CD8-positive, alpha-beta memory T cell (primary cell): ENCODE measurements at places on chromosomes 1 and 21.

DNA sequence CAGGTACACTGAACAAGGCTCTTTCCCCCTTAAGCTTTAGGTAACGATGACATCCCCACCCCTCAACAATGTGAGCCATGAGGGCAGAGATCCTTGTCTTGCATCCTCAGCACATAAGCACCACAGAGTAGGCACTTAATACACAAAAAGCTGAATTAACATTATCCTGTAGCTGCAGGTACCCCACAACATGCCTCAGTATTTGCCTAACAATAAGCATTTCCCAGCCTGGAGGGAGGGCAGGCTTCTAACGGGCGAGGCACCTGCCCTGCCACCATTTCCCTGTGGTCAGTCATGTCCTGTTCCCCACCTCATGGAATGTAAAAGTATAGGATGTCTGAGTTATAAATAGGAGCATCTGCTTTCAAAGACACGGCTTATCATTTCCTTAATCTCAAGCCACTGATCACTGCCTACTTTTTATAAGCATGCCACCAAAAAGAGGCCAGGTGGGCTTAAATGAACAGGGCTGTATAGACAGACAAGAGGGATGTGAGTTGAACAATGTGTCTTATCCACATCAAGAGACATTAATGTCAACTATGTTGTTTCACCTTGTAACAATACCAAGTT lies 3.4 kb downstream of the CAPZB start:
- no peak for DNase-seq
- peak overlapping the region; percentile 28 for H3K4me3 ChIP-seq
- peaks cover 8% of the 10 kb centered on the region for H3K36me3 ChIP-seq
- peaks cover 81% of the 10 kb centered on the region for H3K4me1 ChIP-seq

GRCh38 chr1:46983830-46984586 lies 39.5 kb upstream of the CYP4X1 start:
- H3K36me3 ChIP-seq = no peaks in the 10 kb centered on the region
- no peak overlapping the region for H3K4me3 ChIP-seq
- H3K4me1 ChIP-seq = no peaks in the 10 kb centered on the region

DNA sequence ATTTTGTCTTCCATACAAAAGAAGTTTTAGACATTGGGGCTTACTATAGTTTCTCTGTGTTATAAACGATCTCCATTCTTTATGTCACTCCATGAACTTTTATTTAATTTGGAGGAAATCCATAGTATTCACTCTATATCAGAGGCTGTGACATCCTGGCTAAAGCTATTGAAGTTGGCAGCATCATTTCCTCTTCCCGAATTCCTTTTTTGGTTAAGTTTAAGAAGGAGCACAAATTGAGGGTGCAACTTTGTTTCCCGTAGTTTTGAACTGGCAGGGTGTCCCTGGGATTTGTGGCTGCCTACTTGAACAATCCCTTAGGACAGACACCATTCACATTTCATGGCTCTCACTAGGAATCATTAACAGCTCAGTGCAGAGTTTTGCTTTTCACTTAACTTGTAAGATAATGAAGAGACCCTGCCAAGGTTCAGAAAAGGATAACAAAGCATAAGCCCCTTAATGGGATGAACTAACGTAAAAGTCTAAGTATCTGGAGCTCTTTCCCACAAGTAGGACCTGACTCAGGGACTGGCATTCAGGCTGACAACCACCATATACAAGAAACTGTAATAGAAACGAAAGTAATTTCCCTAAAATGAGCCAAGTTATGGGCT lies 13.9 kb downstream of the S1PR1 start:
- DNase-seq = no peak
- H3K27me3 ChIP-seq = no peaks in the 10 kb centered on the region
- H3K4me1 ChIP-seq = peaks cover 52% of the 10 kb centered on the region
- H3K4me3 ChIP-seq = no peak overlapping the region
- no peak overlapping the region for H3K27ac ChIP-seq

- no peak overlapping the region for H3K4me3 ChIP-seq
- no peak for DNase-seq
- H3K27ac ChIP-seq = no peak overlapping the region
- no peaks in the 10 kb centered on the region for H3K27me3 ChIP-seq
Measured at GRCh38 chr1:65725064-65725463, 67.6 kb upstream of the PDE4B start.

DNA sequence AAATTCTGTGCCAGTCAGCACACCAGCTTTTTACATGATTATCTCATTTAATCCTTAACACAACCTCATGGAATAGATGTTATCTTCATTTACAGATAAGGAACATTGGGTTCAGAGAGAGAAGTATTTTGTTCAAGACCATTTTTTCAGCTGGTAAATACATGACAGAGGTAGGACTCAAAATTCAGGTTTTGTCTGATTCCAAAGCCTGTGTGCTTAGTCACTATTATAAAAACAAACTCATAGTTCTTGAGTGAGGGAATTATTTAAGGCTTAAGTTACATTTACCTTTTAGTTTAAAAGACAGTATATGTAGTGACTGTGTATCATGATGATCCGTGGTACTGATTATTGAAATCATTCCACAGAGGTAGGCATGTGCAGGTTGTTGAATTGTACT lies 125.2 kb downstream of the MAGI3 start:
- H3K27me3 ChIP-seq = no peaks in the 10 kb centered on the region
- DNase-seq = no peak
- no peak overlapping the region for H3K27ac ChIP-seq
- H3K4me1 ChIP-seq = no peaks in the 10 kb centered on the region
- no peaks in the 10 kb centered on the region for H3K36me3 ChIP-seq

- H3K4me3 ChIP-seq = no peak overlapping the region
- H3K4me1 ChIP-seq = peaks cover 4% of the 10 kb centered on the region
- no peak for DNase-seq
- H3K27me3 ChIP-seq = no peaks in the 10 kb centered on the region
Measured at GRCh38 chr1:92404661-92405060, 82.1 kb downstream of the GFI1 start.

DNA sequence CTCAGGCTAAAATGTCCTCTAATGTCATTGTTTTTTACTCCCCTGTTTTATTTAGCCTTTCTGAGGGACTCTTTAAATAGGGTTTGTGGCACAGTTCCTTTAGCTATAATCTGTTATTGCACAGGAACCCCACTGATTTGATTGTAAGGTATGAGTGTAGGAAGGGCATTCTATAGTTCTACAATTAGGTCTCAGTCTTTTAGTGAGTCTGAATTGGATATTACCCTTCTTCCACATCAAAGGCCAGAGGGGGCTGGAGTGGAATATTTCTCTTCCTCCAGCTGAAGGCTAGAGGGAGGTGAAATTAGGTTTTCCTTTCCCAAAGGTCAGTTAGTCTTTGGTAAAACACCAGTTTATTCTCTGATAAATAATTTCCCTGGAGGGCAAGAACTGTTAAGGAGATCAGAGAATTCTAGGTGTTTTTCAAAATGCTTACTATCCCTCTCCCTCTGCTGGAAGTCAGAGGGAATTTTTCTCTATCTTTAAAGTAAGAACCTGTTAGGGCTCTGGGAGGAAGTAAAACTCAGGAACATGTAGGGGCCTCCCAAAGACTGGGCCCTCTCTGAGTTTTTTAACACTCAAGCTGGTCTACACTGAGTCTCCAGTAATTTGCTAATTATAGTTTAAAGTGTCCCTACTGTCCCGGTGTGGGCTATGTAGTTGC lies 176.3 kb upstream of the ZNHIT6 start:
- no peak overlapping the region for H3K27ac ChIP-seq
- no peaks in the 10 kb centered on the region for H3K36me3 ChIP-seq
- no peak overlapping the region for H3K4me3 ChIP-seq
- DNase-seq = no peak

- H3K27me3 ChIP-seq = no peaks in the 10 kb centered on the region
- peaks cover 13% of the 10 kb centered on the region for H3K4me1 ChIP-seq
- no peaks in the 10 kb centered on the region for H3K36me3 ChIP-seq
- no peak overlapping the region for H3K4me3 ChIP-seq
- no peak for DNase-seq
- H3K27ac ChIP-seq = no peak overlapping the region
Measured at GRCh38 chr1:91689641-91690481, 189.2 kb downstream of the CDC7 start.

DNA sequence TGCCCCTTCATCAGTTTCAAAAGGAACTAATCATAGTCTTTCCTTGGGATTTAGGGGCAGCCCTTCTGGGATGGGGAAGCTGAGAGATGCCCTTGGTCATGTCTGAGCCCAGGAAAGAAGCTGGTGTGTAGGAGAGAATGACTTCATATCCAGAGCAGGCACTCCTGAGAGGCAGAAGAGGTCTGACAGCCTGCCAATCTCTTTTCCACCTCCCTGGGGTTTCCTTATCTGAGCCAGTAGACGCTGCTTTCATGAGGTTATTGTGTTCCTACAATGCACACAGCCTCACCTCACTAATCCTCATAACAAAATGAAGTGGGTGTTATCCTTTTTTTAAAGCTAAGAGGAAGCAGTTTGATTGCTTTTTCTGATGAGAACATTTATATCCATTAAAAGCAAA lies 14.1 kb downstream of the ROR1 start:
- DNase-seq = no peak
- no peak overlapping the region for H3K27ac ChIP-seq
- no peak overlapping the region for H3K4me3 ChIP-seq
- H3K27me3 ChIP-seq = no peaks in the 10 kb centered on the region

DNA sequence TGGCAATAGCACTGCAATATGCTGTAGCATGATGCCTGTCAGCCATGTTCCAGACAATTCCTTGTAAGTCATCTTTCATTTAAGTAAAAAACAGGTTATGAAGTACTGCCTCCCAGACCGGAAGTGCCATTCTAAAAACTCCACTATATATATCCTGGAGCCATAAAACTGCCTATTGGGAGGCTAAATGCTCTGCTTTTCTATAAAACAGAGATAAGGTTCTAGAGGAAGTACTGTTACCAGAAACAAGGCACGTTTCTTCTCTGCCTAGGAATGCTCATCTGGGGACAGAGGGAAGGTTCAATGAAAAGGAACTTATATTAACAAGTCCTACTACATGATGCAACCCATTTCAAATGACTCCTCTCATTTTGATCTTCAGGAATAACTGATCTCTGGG lies 66.8 kb downstream of the GPR137B start:
- H3K36me3 ChIP-seq = no peaks in the 10 kb centered on the region
- no peaks in the 10 kb centered on the region for H3K27me3 ChIP-seq
- H3K4me3 ChIP-seq = no peak overlapping the region
- no peak overlapping the region for H3K27ac ChIP-seq
- no peaks in the 10 kb centered on the region for H3K4me1 ChIP-seq

DNA sequence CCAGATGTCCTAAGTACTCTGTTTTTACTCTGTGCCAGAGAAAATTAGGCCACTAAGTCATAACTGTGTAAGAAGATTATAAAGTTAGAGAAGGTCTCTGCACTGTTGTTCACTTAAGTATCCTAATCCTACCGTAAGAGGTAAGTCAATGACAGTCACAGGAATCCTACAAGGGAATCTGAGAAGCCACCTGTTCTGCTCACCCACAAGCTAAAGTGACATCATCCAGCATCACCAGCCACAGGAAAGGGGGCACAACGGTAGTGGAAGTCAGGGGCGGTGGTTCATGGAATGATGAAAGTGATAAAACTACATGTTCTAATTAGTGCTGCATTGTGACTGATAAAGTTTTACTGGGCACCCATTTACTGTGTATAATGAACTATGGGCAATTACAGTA lies 92.7 kb downstream of the PLD5 start:
- no peaks in the 10 kb centered on the region for H3K27me3 ChIP-seq
- no peaks in the 10 kb centered on the region for H3K4me1 ChIP-seq
- no peaks in the 10 kb centered on the region for H3K36me3 ChIP-seq
- no peak overlapping the region for H3K27ac ChIP-seq

- no peaks in the 10 kb centered on the region for H3K36me3 ChIP-seq
- H3K27me3 ChIP-seq = no peaks in the 10 kb centered on the region
- no peak overlapping the region for H3K4me3 ChIP-seq
- no peaks in the 10 kb centered on the region for H3K4me1 ChIP-seq
- DNase-seq = no peak
Measured at GRCh38 chr1:211865180-211865579, 34.6 kb upstream of the LPGAT1 start.

- H3K4me1 ChIP-seq = peaks cover 52% of the 10 kb centered on the region
- H3K36me3 ChIP-seq = no peaks in the 10 kb centered on the region
- no peak overlapping the region for H3K27ac ChIP-seq
- no peak overlapping the region for H3K4me3 ChIP-seq
- no peak for DNase-seq
Measured at GRCh38 chr1:225441314-225442122, 13.7 kb upstream of the LBR start.

DNA sequence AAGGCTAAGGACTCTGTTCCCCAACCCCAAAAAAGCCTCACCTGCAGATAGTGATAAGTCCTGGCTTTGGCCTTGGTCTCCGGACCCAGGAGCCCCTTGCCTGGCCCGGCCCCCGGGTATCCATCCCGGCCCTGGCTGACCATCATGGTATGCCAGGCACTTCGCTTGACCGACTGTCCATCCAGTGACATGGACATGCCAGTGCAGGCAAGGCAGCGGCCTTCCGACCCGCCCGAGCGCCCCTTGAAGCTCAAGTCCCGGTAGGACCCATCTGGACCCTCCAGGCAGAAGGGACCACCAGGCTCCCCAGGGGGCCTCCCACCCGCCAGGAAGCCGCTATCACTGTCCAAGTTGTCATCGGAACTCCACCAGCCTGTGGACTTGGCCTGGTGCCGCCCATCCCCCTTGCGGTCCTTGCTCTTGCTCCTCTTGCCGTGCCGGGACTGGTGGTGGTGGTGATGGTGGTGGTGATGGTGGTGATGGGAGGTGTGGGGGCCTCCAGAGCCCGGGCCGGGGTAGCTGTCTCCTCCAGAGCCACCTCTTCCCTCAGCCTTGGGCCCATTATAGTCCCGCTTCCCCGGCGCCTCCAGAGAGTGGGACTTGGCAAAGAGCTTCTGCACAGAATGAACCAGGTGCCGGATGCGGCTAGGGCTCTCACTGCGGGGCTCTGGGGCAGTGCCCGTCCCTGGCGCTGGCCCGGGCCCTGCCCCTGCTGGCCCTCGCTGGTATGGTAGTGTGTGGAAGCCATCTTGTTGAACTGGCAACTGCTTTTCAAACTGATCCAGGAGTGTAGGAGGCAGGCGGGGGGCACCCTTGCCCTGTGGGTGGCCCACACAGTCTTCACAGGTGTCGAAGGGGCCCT lies 25.0 kb downstream of the DLGAP3 start:
- no peak overlapping the region for H3K4me3 ChIP-seq
- H3K27me3 ChIP-seq = peaks cover 5% of the 10 kb centered on the region
- DNase-seq = no peak
- no peaks in the 10 kb centered on the region for H3K36me3 ChIP-seq
- no peaks in the 10 kb centered on the region for H3K4me1 ChIP-seq
